ENCODE measurements at places on chromosomes 3 and 15.
A peak's percentile ranks its signal among the peaks of the same experiment; 100 is the strongest.

DNA sequence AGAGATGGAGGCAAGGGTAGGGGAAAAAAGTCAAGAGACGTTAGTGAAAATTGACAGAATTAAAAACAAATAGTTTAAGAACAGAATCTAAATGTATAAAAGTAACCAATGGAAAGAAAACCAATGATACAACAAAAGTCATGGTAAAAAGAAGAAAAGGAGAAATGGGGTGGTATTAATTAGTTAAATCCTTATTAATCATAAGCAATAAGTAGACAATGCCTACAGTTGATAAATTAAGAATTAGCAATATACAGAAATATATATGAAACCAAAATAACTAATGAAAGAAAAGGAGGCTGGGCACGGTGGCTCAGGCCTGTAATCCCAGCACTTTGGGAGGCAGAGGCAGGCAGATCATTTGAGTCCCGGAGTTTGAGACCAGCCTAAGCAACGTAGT lies 23.8 kb downstream of the EPM2AIP1 start:
- H3K27me3 ChIP-seq, result no peaks in the 10 kb centered on the region
- no peak overlapping the region for H3K4me3 ChIP-seq
- peaks cover 25% of the 10 kb centered on the region for H3K4me1 ChIP-seq
- DNase-seq, result no peak

DNA sequence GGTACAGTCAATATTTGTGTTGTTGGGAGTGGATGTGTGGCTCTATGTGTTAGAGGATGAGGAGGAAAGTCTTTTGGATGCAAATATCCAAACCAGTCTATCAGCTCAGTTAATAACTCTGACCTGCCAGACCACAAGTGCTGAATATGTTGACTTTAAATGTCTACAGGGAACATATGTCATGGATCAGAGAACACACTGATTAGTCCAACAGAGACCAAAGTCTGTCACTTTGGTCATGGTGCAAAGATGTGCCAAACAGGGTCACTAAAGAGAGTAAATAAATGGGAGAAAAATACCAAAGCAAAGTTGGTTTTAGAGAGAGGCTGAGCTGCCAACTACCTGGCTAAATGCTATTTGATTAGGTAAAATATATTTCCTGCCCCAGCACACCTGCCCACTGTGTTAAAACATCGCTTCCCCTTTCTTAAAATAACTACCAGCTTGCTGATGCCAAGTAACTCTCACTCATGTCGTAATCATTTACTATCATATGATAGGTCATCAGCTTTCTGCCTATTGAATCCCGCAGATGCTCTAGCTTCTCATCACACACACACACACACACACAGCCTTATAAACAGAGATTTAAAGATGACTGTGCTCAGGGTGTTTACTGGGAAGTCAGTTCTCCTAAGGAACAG lies 173.3 kb downstream of the PDZRN3 start:
- H3K36me3 ChIP-seq, result no peaks in the 10 kb centered on the region
- H3K27ac ChIP-seq, result no peak overlapping the region
- peaks cover 9% of the 10 kb centered on the region for H3K4me1 ChIP-seq

DNA sequence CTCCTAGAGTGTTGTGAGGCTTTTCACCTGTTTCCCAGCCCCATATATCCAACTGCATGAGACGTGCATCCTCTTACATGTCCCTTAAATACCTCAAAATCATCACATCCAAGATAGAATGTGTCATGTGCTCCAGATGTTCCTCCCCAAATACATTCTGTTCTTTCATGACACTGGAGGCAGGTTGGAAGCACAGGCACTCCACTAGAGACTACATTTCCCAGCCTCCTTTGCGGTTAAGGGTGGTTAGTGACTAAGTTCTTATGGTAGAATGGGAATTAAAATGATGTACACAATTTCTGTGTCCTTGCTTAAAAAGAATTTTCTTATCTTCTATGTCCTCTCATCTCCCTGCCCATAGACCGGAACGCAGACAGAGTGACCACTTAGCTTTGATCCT lies 34.3 kb downstream of the TMEM40 start:
- no peak for DNase-seq
- peaks cover 9% of the 10 kb centered on the region for H3K27me3 ChIP-seq
- H3K36me3 ChIP-seq, result no peaks in the 10 kb centered on the region
- no peak overlapping the region for H3K4me3 ChIP-seq
- peaks cover 14% of the 10 kb centered on the region for H3K4me1 ChIP-seq

- no peak within 1 kb of the TSS for H3K27ac ChIP-seq
- no peaks in the 10 kb centered on the region for H3K4me1 ChIP-seq
- no peak for DNase-seq
- H3K4me3 ChIP-seq, result no peak within 1 kb of the TSS
- no peaks in the 10 kb centered on the region for H3K36me3 ChIP-seq
These were observed at the start of gene LRRC15 for GRCh38 chr3:194369522-194370279. TSS of gene LRRC15 (minus strand) at chr3:194369743. CDS start at chr3:194361043, 8,700 bp downstream.

DNA sequence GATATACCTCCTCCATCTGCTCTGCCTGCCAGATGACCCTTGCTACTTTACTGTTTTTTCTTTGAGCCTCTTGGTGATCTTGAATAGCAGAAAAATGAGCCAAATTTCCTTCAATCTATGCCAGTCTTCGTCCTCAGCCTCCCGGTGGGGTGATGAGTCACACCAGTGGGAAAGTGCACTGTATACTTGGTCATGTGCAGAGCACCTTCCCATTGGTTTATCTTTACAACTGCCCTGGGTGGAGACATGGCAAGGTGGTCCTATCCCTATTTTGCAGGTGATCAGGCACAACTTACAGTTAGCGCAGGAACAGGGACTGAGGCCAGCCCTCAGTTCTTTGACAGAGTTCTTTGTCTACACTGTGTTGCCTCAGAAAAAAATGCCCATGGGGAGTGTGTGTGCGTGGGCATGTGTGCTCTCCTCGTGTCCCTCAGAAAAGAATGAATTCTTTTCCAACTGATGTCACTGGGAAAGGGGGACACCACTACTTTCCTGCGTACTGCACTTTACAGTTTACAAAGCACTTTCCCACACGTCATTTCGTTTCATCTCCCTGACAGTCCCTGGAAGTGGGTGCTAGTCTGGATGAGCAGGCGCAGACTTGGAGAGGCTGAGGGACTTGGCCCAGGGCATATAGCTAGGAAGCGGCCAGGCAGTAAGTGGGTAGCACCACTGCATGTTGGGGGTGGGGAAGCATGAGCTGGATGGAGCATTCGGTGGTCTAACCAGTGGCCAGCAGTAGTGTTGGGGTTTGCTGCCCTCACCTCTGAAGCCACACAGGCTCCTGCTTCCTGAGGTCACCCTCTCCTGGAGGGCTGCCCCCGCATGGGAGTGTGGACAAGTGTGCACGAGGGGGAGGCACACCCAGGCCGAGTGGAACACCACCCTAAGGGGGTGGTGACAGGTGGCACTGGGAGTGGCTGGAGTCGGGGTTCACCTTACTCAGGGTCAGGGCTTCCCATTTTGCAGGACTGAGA lies 24.1 kb downstream of the SMAD3 start:
- H3K36me3 ChIP-seq, result peaks cover 2% of the 10 kb centered on the region
- H3K27me3 ChIP-seq, result no peaks in the 10 kb centered on the region
- DNase-seq, result no peak
- H3K4me3 ChIP-seq, result no peak overlapping the region
- peak overlapping the region; percentile 97 for H3K27ac ChIP-seq

DNA sequence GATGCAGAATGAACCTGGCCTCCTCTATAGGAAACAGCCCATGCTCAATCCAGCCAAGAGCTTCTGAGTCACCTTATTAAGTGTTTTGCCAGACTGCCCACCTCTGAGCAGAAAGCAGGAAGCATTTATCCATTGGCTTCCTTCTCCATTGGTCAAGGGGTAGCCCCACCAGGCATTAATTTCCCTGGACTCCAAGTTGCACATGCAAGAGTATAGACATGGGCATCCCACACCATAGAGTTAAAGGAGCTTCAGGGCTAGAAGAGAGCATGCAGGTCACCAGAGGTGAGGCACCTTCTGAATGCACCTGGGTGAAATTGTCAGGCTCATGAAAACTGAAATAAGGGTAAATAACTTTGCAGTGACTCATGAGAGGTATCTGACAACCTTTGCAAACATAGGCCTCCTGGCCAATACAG lies 230.8 kb upstream of the STAC start:
- no peak for DNase-seq
- no peaks in the 10 kb centered on the region for H3K4me1 ChIP-seq
- H3K36me3 ChIP-seq, result no peaks in the 10 kb centered on the region
- no peak overlapping the region for H3K4me3 ChIP-seq

- H3K4me1 ChIP-seq, result no peaks in the 10 kb centered on the region
- DNase-seq, result no peak
- no peak overlapping the region for H3K27ac ChIP-seq
- H3K27me3 ChIP-seq, result no peaks in the 10 kb centered on the region
- no peaks in the 10 kb centered on the region for H3K36me3 ChIP-seq
These were observed 427.6 kb upstream of the SEMA6D start for GRCh38 chr15:47289656-47290055.

GRCh38 chr15:71811752-71812735 lies 1.7 kb downstream of the NR2E3 start:
- no peaks in the 10 kb centered on the region for H3K4me1 ChIP-seq
- H3K4me3 ChIP-seq, result no peak overlapping the region
- no peak for DNase-seq
- H3K27me3 ChIP-seq, result peaks cover 1% of the 10 kb centered on the region

GRCh38 chr15:44028349-44028748 lies 166.7 kb downstream of the FRMD5 start:
- no peak for DNase-seq
- H3K4me3 ChIP-seq, result no peak overlapping the region
- no peaks in the 10 kb centered on the region for H3K36me3 ChIP-seq
- H3K27ac ChIP-seq, result no peak overlapping the region

GRCh38 chr3:128556907-128557306 lies 63.9 kb upstream of the GATA2 start:
- no peak overlapping the region for H3K27ac ChIP-seq
- no peak for DNase-seq
- H3K27me3 ChIP-seq, result peaks cover 28% of the 10 kb centered on the region
- H3K4me1 ChIP-seq, result no peaks in the 10 kb centered on the region
- no peaks in the 10 kb centered on the region for H3K36me3 ChIP-seq

- H3K36me3 ChIP-seq, result no peaks in the 10 kb centered on the region
- no peak overlapping the region for H3K4me3 ChIP-seq
- H3K27ac ChIP-seq, result no peak overlapping the region
- no peak for DNase-seq
- peaks cover 3% of the 10 kb centered on the region for H3K4me1 ChIP-seq
- H3K27me3 ChIP-seq, result peaks cover 3% of the 10 kb centered on the region
These were observed 412.0 kb downstream of the CNTN4 start for GRCh38 chr3:2510591-2511145.

DNA sequence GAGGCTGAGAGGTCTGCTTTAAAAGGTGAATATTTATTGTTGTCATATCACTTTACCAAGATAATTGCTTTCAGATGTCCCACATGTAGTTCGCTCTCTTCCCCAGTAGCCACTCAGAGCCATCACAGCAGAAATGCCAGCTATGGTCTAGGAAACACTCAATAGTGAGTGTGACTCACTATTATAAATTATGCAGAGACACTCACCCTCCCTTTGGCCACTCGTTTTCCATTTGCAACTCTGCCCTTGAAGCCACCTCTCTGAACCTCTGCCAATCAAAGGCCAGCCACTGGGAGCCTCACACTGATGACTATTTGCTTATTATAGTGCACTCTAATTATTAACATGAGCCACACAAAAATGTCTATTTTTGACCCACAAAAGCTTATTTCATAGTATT lies 328.1 kb upstream of the ATP10A start:
- H3K27me3 ChIP-seq, result no peaks in the 10 kb centered on the region
- H3K27ac ChIP-seq, result no peak overlapping the region
- H3K4me1 ChIP-seq, result no peaks in the 10 kb centered on the region
- H3K36me3 ChIP-seq, result no peaks in the 10 kb centered on the region

DNA sequence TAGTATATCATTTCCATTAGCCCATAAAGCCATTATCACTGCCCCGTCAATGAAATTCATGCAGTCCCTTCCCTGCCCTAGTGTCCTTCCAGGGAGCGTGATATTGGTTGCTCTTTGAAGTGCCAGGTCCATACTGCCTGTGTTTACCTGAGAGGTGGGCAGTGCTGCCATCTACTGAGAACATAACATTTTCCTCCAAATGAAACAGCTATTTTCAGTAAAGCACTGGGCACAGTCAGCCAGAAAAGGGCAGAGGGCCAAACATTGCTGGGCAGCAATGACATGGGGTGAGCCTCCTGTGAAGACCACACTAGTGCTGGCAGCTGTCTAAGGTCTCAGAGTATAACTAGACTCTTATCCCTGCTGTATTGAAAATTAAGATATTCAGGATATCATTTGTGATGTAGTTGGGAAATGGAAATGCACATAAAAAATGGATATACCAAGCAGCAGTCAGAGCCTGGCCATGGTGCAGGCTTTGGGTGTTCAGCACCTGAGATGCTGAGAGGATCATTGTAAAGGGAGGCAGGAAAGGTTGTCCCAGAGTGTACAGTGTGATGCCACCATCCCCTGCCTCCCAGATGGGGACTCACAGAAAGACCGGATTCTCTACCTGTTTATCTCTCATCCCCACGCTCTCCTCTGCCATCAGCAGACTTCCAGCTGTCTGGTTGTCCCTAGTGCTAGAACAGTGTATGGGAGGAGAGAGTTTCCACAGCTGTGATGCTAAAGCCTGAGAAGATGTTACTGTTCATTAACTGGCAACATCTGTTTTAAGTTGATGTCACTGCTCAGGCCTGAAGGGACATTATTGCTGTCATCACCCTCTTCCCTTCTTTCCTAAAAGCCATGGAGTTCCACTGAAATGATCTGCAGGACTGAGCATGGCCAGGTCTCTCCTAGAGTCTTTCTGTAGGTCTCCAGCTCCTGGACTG lies 108.8 kb downstream of the ARNT2 start:
- no peaks in the 10 kb centered on the region for H3K4me1 ChIP-seq
- no peak for DNase-seq
- H3K4me3 ChIP-seq, result no peak overlapping the region
- H3K27me3 ChIP-seq, result peaks cover 5% of the 10 kb centered on the region
- no peaks in the 10 kb centered on the region for H3K36me3 ChIP-seq

- no peak overlapping the region for H3K4me3 ChIP-seq
- H3K27me3 ChIP-seq, result peaks cover 2% of the 10 kb centered on the region
- H3K36me3 ChIP-seq, result no peaks in the 10 kb centered on the region
- no peaks in the 10 kb centered on the region for H3K4me1 ChIP-seq
- no peak overlapping the region for H3K27ac ChIP-seq
These were observed 445.4 kb downstream of the EPHB1 start for GRCh38 chr3:135240426-135240825.

DNA sequence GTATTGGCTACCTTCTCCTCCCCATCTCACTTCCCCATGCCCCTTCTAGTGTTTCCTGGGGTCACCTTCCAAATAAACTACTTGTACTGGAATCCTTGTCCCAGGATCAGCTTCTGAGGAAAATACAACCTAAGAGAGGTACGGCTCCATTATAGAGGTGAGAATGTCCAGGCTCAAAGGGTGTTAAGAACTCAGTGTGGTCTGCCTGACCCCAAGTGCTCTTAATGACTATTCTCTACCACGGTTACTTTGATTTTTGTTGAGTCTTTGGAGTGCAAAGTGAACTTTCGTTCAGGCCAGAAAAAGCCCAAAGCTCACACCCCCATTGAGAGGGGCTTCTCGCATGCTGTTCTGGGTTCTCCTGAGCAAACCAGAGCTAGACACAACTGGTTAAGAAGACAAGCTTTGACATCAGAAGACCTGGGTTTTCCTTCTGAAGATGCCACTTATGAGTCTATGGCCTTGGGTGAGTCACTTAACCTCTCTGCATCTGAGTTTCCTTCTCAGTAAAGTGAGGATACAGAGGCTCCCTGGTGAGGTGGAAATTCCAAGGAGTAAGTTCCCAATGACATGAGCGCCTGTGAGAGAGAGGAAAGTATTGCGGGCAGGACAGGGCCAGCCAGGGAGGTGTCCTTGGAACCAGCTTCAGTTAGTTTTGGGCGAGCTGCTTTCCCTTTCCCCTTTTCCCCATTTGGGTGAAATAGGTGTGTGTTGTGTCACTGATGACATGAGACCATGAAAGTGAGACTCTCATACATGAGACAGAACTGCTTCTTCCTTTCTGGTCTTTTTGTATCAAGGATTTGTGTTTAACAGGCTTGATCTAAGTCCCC lies 475.0 kb upstream of the PROK2 start:
- no peak overlapping the region for H3K4me3 ChIP-seq
- H3K36me3 ChIP-seq, result no peaks in the 10 kb centered on the region
- no peak overlapping the region for H3K27ac ChIP-seq
- H3K4me1 ChIP-seq, result peaks cover 10% of the 10 kb centered on the region
- DNase-seq, result no peak
